Right hindlimb (tissue), 1 donor: ENCODE measurements at places on chromosomes 4 and X.
A peak's percentile ranks its signal among the peaks of the same experiment; 100 is the strongest.

DNA sequence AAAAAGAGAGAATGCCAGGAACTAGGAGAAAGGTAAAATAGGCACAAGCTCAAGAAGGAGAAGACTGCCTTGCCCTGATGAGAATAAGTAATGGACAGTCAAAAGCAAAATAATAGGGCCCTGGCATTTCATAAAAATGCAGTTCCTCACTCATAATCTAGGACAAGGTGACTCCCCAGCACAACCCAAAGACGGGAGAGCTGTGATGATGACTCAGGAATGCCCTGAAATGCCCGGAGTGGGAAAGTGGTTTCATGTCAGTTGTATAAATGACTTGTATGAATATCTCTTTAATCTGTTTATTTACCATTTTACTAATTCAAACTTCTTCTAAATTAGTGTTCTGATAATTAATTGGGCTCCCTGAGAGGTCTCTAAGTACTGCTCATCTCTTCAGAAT is 28.8 kb upstream of the SETD7 start:
- no peak for DNase-seq

DNA sequence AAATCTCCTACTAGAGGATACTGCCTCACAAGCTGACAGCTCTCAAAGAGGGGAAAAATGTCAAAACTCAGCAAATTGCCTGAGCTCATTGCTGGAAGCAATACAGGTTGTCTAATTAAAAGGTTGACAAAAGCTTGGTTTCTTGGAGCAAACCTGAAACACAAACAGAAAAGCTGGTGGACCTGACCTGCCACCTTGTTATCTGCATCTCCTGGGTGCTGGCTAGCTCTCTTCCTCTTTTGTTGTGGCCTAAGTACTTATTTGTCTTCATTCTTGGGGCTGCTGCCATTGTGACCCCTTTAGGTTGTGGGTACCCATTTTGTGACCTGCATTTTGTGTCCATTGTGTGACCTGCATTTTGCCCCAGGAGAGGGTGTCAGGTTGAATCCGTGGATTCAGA is 184.5 kb downstream of the KIT start:
- no peak for DNase-seq

DNA sequence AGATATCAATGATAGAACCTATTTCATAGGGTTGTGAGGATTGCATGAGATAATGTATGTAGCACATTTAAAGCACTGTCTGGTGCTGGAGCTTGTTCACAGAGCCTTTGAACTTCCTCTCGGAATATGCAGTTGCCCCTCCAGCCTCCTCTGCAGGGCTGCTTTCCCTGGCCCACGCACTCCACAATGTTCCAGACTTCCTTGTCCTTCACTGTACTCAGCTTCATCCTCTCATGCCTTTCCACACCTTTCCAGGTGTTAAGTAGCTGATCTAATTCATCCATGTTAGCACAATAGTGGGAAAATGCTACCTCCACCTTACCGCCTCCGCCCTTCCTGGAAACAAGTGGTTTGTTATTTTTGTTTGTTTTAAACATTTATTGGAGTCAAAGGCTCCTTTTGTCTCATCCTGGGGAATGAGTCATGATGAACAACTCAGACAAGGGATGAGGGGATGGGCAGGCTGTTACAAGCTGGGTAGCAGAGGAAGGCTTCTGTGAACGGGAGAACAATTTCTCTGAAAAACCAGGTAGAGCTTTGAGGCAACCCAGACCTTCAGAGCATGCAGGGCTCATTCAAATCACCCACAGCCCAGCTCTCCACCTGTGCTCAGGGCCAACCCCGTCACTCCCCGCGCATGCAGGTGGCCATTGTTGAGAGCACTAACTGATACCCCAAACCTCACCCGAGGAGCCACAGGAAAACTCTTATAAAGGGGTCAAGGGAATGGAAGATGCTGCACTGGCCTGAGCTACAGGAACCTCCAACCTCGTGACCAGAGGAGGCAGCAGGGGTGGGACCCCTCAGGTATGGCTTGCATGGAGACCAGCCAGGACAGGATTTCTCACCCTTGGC is 84.9 kb upstream of the TBL1X start:
- no peak for DNase-seq

DNA sequence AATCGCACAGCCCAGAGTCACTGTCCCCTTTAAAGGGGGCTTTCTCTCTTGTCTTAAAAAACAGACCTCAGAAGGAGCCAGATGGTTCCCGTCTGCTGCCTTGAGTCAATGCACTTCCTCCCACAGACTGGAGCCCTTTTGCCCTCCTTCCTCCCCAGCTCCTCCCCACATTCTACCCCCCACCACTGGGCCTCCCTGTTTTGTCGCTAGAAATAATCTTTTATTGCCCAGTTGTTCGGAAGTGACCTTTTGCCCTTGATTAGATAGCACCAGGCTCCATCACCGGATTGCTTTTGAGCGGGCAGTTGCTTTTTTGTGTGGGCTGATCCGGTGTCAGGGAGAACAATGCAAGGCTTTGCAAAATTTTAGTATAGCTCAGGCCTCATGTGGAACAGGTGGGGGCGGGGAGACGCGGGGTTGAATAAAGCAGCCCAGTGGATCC is 47.7 kb downstream of the SPRY1 start:
- peak; percentile 41 for DNase-seq

- DNase-seq = no peak
Observed at GRCh38 chr4:123580981-123581664, 184.5 kb downstream of the SPRY1 start.

DNA sequence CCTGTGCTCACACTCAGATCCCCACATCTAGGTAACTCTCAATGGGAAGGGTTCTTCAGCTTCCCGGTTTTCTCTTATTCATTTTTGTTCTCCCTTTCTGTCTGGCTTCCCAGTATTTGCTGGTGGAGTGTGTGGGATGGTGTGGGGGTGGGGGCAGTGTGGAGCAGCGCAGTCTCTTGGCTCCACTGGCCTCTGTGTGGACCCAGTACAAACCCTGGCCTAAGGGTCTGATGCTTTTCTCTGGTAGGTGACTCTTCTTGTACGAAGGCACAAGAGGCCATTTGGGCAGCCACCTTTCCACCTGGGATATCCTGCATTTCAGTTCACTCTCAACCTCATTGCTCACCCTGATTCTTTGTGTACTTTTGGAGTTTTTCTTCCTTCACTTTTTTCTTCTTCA is 71.3 kb downstream of the NBDY start:
- no peak for DNase-seq

DNA sequence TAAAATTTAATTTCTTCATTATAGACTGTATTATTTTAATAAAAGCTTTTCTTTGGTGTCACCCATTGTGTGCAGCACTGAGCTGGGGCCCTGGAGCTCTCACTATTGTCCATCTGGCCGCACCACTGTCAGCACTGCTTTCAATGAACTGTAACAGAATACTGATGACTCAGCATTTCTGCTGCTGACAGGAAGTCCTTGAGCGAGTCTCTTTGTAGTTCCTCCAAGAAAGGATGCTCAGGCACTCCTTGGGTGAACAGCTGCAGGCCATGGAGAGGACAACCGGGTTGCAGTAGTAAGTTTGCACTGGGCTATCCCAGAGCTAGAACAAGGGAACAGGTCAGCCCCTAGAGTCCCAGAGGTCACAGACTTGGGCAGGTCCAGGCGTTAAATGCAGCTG is 81.6 kb downstream of the SORBS2 start:
- DNase-seq = peak; percentile 56

DNA sequence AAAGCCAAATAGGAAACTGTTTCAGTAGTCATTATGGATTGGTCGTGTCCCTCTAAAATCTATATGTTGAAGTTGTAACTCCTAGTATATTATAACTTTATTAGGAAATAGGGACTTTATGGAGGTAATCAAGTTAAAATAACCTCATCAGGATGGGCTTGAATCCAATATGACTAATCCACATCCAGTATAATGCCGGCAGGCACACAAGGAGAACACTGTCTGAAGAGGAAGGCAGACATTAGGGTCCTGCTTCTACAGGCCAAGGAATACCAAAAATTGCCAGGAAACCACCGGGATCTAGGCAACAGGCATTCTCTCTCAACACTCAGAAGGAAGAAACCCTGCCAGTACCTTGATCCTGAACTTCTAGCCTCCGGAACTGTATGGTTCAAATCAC is 130.3 kb downstream of the ATP10D start:
- DNase-seq = no peak

GRCh38 chr4:79632114-79632513 is 224.1 kb upstream of the GK2 start:
- no peak for DNase-seq

DNA sequence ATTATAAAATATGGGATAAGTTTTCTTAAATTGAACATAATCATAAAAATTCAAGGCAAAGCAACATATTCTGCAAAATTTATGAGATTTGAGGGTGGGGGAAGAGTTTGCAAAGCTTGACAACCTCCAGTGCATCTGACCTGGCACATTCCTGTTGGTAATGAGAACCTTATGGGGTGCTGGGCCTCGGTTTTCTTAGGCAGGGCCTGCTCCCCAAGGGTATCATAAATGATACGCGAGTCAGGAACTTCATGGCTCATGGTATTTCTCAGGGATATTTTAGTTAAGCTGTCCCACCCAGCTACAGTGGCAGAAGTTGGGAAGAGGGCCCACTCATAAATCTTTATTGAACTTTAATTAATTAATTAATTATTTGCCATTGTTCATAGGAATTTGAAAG is 13.2 kb downstream of the AFF2 start:
- DNase-seq = no peak

- no peak for DNase-seq
Observed at GRCh38 chrX:151871244-151871643, 41.4 kb upstream of the MAGEA4 start.

- no peak for DNase-seq
Observed at GRCh38 chr4:135917011-135917410, 1615.3 kb downstream of the PCDH18 start.

GRCh38 chr4:152462695-152463094 is 73.2 kb downstream of the FBXW7 start:
- no peak for DNase-seq

DNA sequence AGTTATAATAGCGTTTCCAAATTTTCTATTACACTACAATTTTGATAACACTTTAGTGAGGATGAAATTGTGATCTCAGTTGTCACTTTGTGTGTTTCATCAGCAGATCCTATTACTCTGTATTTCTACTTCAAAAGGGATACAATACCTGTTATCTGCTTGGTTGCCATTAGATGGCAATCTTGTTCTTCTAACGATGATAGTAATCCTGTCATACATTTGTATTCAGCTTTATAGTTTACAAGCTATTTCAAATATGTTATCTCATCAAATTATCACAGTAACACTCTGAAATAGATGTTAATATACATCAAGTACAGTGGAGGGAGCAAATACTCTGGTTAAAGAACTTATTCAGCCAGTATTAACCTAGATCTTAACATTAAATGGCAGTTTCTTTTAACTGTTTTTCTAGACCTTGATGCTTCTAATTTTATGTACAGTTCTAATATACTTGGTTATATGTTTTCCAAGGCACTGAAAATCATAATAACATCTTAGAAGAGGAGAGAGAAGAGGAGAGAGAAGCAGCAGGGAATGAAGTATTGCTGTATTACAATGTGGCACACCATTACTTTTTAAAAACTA is 292.0 kb downstream of the CCSER1 start:
- no peak for DNase-seq

DNA sequence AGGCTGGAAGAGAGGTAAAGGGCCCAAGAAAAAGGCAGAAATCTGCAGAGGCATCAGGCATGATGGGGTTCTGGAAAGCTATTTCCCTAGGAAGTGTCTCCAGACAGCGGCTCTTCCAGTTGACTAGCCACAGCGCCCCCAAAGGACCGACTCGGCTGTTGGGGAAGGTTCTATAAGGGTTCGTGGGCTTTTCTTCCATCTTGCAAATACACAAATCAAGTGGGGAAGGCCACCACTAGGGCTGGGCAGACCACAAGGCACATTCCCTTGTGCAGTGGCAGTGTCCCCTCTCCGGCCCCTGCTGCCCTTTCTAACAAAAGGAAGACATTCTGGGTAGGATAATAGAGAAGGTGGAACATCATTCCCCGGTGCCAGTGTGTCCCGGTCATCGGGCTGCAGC is 18.2 kb downstream of the BCOR start:
- no peak for DNase-seq

GRCh38 chrX:17038277-17038676 is 91.8 kb downstream of the REPS2 start:
- no peak for DNase-seq

- DNase-seq = no peak
Observed at GRCh38 chr4:144659447-144659846, 13.5 kb downstream of the HHIP start.

- DNase-seq = no peak
Observed at GRCh38 chrX:120790552-120790951, 85.1 kb downstream of the CT47B1 start.

DNA sequence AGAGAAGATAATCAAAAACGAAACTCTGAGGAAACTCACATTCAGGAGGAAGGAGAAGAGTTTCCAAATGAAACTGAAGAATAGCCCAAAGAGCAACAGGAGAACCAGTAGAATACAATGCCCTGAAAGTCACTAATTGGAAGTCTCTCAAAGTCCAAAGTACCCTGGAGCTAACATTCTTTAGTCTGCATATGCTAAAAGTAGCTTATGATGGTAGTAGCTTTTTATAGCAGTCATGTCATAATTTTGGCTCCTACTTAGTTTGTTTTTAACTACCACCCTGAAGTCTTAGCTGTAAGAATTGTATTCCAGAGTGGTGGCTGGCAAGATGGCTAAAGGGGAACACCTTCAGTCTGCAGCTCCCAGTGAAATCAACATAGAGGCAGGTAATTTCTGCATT is 100.3 kb upstream of the FGF16 start:
- DNase-seq = no peak

GRCh38 chr4:81631958-81632441 is 160.3 kb upstream of the RASGEF1B start:
- no peak for DNase-seq

- no peak for DNase-seq
Observed at GRCh38 chr4:44725166-44725565, 1.2 kb downstream of the GNPDA2 start.

DNA sequence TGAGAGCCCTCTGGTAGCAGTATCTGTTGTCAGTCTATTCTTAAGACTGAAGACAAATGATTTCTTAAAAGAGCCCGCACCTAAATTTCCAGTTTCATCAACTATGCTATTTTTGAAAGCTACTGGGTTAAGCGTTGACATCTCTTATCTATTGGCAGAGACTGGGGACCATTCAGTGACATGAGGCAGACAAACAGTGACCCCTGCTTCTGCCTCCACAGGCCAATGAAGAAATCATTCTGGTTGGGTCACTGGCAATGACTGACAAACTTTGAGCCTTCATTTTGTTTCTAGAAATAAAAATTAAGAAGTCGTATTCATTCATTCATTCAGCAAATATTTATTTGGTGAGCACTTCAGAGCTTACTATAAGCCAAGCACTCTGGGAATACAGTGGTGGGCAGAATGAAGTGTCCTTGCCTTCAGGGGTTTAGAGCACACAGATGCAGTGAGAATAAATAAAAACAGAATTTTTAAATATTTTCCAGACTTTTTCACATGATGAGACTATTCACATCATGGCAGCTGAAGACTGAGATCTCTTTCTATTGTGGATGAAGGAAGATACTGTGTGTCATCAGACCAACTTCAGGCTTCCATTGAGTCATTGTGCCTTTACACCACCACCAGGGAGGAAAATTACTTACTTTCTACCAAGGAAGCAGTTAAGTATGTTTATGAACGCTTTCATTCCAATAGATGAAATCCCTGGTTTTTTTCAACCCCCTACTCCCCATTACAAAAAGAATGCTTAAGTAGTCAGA is 36.0 kb downstream of the SORBS2 start:
- no peak for DNase-seq

- no peak for DNase-seq
Observed at GRCh38 chr4:19927381-19927780, 324.3 kb upstream of the SLIT2 start.

- DNase-seq = no peak
Observed at GRCh38 chr4:181043486-181043885, 1199.7 kb upstream of the TENM3 start.

GRCh38 chrX:116277351-116278225 is 107.0 kb downstream of the AGTR2 start:
- DNase-seq = peak; percentile 27
